ENCODE measurements at places on chromosomes 7 and 10.

DNA sequence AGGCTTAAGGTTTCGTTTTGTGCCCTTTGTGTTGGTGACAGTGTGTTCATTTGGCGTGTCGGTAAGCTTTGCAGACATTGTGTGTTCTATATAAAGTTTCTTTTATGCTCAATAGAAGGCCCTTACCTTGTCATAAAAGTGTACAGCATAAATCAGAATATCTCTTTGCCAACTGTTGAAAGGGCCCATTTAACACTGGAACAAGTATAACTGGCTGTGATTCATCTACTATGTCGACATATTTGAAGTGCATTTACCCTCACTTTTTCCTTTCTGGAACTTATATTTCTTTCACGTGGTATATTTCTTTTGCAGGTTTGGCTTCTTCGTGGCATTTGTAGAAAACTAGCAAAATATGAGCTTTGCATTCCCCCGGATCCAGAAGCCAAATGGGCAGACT is 32.7 kb downstream of the EEPD1 start:
- DNase-seq: no peak

- DNase-seq: no peak
These were observed 15.5 kb downstream of the CREB3L2 start for GRCh38 chr7:137986252-137987017.

DNA sequence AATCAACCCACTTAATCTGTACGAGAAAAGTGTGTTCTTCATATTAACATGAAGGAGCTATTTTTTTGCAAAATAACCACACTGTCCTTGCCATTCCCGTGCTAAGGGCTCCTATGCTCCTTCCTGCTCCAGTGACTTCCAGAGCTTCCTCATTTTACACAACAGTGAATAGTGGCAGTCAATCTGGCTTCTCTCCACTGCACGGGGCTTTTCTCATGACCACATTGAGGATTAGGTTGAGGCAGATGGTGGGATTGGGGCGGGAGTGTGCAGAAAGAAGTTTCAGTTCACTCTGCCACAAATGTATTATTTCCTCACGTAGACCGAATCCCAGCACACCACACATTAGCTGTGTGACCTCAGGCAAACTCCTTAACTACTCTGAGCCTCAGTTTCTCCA is 235.1 kb downstream of the ARHGAP12 start:
- no peak for DNase-seq

- DNase-seq: no peak
These were observed 145.8 kb downstream of the NSUN6 start for GRCh38 chr10:18505456-18506118.

- peak; percentile 5 for DNase-seq
These were observed 142.6 kb downstream of the PLXDC2 start for GRCh38 chr10:19958787-19959186.

DNA sequence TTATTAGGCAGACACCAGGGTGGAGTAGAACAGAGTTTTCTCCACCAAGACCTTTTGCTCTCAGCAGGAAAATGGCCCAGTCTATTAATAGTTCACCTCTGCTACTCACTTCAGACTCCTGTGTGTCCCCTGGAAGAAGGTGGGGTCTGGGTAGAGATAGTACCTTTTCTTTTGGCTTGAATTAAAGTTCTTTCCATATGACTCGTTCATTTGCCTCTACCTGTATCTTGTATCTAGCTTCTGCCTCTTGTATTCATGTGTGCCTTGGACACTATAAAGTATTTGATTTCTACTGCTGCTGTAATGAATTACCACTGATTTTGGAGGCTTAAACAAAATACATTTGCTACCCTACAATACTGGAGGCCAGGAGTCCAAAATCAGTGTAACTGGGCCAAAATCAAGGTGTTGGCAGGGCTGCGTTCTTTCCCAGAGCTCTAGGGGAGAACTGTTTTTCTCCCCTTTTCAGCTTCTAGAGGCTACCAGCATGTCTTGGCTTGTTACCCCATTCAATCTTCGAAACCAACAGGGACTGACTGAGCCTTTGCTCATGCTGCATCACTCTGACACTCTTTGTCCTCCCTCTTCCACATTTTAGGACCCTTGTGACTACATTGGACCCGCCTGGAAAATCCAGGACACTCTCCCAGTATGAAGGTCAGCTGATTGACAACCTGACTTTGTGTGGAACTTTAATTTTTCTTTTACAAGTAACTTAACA is 155.6 kb upstream of the PRSS58 start:
- no peak for DNase-seq

GRCh38 chr10:130627346-130628045 is 491.3 kb downstream of the GLRX3 start:
- no peak for DNase-seq

- no peak for DNase-seq
These were observed 24.3 kb downstream of the TTYH3 start for GRCh38 chr7:2655870-2656614.

GRCh38 chr10:101356132-101356531 is 2.2 kb downstream of the BTRC start:
- DNase-seq: no peak

GRCh38 chr7:88268051-88268450 is 38.6 kb downstream of the STEAP4 start:
- DNase-seq: no peak

- DNase-seq: no peak
These were observed 1.1 kb upstream of the DPY19L1 start for GRCh38 chr7:35038354-35038753.

DNA sequence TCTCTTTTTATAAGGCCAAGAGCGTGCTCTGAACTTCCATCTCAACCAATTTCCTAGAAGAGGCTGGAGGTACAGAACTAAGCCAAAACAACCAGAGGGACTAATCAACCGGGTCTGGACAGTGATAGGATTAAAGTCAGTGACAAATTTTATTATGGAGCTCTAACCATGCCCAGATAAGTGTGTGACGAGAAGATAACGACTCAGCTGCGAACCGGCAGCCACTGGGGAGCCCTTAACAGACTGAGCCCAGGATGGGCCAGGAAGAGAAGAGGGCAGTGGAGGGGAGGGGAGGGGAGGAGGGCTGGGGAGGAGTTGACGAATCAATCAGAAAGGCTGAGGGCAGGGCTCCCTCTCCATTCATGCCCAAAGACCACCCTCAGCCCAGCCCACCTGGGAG is 119.9 kb downstream of the PLXNA4 start:
- no peak for DNase-seq

Data from immature natural killer cell (primary cell).